ENCODE measurements at places on chromosomes 13 and 19.

- DNase-seq: no peak
These were observed 1.9 kb downstream of the KDM4B start for GRCh38 chr19:4970558-4971423.

DNA sequence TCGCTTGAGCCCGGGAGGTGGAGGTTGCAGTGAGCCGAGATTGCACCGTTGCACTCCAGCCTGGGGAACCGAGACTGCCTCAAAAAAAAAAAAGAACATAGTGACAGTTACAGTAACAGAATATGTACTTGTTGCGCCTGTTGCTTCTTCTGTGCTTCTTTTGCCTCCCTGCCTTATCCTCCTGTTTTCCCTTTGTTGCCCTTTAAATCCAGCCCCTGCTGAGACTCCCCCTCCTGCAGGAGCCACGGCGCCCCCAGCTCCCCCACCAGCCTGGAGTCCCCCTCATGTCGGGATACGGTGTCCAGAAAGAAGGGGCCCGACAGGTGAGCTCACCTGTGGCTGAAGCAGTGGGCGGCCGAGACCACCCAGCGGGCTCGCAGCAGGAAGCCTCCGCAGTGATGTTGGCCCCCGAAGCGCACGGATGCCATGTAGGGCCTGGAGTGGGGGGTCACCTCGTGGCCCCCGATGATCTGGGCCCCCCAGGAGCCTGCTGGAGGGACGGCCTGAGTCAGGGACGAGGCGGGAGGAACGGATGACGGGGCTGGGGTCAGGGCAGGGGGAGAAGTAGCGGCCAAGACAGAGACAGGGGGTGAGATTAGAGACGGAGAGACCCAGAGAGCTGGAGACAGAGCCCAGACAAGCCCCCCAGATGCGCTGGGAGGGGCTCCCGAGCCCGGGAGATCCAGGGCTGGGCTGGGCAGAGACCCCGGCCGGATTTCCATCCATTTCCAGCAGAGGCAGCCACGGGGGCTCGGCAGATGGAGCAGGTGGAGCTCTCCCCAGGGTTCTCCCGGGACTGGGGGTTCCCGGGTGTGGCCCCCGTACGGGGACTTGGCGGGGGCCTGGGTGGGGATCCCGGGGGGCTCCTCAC, 536 bp downstream of the PRSS57 start:
- no peak for DNase-seq

- no peak for DNase-seq
These were observed 785.6 kb upstream of the KLHL1 start for GRCh38 chr13:70893832-70894231.

GRCh38 chr19:40387155-40387554, 2.8 kb downstream of the HIPK4 start:
- DNase-seq: no peak

- DNase-seq: no peak
These were observed 55.7 kb upstream of the PTPRS start for GRCh38 chr19:5396096-5396939.

DNA sequence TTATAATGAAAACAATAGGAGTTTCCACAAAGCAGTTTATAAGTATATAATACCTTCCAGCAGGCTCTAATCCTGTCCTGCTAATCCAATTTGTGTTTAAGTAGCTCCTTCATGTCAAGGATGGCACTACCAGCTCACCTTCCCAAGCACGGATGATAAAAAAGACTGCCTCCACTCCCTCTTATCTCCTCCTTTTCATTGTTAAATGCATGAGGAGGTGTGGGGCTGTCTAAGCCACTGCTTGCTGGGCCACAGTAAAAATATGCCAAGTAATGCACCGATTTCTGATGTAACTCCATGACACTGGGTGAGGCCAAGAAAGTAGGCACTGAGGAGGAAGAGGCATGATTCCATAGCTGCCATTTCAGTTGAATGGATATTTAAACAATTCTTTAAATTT, 193.1 kb downstream of the ZIC5 start:
- no peak for DNase-seq

GRCh38 chr13:97878431-97879375, 74.8 kb upstream of the IPO5 start:
- DNase-seq: no peak

DNA sequence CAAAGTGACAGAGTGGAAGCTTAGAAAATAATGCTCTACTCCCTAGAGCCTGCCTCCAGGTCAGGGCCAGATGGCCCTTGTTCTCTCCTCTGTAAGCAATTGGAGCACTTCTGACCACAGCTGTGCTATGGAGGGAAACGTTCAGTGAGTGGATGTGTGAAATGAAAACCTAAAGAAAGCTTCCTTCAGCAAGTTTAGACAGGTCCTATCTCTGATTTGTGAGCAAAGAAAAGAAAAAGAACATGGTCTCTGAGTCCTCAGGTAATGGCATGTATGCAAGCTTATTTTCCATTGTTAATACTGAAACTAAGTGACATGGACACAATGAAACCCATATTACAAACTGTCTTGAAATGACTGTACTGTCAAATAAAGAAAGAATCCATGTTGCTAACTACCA, 1486.8 kb downstream of the EFNB2 start:
- DNase-seq: no peak

DNA sequence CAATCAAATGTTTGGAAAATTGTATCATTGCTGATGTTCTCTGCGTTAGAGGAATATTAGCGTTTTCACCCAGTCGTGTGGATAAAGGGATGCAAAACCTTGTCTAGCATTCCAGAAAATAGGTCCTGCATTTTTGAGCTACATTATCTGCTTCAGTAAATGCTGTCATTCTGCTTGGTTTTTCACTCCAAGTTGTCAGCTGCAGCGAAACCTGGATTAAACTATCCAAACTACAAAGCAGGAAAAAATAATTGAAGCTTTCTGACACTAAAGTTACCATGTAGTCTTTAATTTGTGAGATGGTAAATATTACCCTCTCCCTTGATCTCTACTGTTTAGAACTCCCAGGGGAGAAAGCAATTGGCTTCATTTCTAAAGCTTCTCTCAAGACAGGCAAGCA, 1795.5 kb upstream of the PRR20A start:
- no peak for DNase-seq

- no peak for DNase-seq
These were observed 65.5 kb upstream of the FAM216B start for GRCh38 chr13:42715909-42716308.

- no peak for DNase-seq
These were observed 40.1 kb upstream of the USP29 start for GRCh38 chr19:57079656-57080055.

- DNase-seq: no peak
These were observed at the start of gene LAIR1 for GRCh38 chr19:54364775-54365257. Gene LAIR1 (minus strand): TSS chr19:54364931. CDS start chr19:54364804, 127 bp downstream.

DNA sequence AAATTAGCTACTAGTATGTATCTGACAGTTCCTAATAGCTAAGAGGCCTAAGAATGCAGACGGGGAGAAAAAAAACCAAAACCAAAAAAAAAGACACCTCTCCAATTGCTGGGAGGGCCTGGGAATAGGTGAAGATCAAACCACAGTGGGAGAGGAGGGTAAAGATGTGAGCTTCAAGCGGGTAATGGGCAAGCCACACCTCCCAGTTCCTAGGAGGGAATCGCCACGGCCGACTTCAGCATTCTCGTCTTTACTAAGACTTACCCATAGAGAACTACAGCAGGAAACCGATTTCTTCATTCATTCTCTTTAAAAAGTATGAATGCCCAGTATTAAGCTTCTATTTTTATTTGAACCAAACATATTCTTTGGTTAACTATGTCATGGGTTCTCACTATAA, 5.6 kb upstream of the EEF1AKMT1 start:
- DNase-seq: no peak

DNA sequence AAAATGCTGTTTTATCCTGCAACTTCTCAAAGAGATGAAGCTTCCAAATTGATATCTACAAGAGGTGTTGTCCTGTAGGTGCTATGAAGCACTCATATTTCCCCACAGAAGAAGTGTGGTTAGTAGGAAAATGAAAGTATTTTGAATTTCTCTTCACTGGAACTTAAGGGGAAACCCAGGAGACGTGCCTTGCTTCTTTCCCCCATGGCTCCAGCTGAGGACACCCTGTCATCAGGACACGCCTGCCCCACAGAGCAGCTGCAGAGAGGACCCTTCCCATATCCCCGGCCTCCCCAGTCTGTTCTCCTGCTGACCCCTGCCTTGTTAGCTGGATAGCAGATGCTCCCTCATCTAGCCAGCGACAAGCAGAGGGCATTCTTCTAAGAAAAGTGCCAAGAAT, 371.3 kb downstream of the COG6 start:
- no peak for DNase-seq

DNA sequence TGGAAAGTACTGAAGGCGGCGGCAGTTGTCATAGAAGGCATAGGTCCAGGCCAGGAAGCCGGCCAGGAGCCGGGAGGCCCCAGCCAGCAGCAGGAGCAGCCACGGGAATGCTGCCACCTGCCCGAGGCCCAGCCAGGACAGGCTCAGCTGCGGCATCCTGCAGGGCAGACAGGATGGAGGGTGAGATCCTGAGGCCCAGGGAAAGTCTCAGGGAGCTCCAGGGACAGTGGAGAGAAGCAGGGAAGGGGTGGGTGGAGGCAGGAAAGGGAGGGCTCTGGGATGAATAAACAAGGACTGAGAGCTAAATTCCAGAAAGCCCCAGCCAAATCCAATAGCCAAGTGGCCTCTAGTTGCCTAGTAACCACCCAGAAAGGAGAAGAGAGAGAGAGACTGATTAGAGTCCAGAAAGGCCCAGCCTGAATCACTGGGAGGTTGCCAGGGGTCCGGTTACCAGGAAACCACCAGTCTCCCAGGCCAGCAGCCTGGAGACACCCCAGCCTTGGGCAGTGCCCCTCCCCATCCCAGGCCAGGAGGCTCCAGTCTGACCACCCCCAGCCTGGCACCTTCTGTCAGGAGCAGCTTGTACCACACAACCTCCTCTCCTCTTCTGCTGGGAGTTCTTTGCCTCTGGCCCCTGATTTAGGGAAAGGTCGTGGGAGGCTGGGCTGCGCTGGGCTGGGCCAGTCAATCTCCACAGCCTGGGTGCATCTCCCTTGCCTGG, 7.5 kb upstream of the OR10H5 start:
- DNase-seq: peak; percentile 85

DNA sequence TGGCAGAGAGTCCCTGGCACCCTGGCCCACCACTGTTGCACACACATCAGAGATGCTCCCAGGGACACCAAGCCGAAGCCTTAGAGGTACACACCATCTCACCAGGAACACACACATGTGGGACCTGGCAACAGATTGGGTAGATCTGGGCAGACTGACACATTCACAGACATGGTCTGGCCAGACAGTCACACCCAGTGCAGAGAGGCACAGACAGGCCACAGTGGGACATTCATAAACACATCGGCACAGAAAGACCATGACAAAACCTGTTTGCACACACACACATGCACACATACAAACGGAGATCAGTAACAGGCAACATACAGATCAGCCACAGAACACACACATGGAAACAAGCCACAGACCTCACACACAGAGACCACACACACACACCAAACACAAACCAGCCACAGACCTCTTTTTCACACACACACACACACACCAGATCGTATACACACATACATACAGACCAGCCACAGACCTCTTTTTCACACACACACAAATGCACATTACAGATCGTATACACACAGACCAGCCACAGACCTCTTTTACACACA, 6.3 kb upstream of the JUNB start:
- DNase-seq: no peak

- DNase-seq: no peak
These were observed 211.9 kb downstream of the FGF9 start for GRCh38 chr13:21882766-21883165.

- no peak for DNase-seq
These were observed 281.8 kb downstream of the DLEU7 start for GRCh38 chr13:50561739-50562138.

DNA sequence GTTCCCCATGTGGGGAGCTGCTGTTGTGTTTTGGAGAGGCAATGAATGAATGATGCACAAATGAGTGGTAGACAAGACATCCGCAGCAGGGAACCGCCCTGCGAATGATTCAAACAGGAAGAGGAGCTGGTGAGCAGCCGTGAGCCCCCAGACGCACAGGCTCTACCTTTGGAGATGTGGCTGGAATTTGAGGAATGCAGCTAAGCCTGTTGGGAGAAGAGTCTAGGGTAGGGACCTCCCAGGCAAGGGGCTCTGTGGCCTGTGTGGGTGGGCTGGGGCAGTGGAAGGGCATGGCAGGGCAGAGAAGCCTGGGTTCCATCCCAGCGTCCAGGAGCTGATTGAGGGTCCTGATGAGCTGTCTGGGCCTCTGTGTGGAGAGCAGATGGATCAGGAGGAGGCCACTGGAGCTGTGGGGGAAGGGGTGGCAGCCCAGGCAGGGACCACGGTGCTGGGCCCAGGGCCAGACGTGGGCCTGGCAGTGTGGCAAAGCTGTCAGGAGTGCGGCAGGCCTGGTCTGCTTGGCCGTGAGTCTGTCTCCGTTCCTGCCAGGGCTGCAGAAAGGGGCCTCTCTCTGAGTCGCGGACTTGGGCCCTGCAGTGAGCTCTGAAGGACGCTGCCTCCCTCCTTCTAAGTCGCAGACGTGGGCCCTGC, 41.8 kb upstream of the DCUN1D2 start:
- DNase-seq: peak; percentile 2

GRCh38 chr13:77714119-77714755, 16.8 kb downstream of the SLAIN1 start:
- no peak for DNase-seq

DNA sequence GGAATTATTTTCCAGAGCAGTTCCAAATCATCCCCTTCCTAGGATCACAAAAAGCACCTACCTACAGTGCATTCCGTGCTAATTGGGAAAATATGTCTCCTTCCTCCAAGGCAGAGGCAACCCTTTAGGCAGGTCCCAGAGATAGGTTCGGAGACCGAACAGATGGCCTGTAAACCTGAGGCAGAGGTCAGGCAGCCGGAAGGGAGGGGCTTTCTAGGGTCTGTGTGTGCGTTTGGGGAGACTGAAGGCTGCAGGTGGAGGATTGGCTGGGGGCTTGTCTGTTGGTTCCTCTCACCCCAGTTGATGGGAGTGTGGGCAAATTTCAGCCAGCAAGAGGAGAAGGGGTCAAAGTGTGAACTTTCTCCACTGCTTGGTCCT, 7.1 kb downstream of the KCNN4 start:
- no peak for DNase-seq

DNA sequence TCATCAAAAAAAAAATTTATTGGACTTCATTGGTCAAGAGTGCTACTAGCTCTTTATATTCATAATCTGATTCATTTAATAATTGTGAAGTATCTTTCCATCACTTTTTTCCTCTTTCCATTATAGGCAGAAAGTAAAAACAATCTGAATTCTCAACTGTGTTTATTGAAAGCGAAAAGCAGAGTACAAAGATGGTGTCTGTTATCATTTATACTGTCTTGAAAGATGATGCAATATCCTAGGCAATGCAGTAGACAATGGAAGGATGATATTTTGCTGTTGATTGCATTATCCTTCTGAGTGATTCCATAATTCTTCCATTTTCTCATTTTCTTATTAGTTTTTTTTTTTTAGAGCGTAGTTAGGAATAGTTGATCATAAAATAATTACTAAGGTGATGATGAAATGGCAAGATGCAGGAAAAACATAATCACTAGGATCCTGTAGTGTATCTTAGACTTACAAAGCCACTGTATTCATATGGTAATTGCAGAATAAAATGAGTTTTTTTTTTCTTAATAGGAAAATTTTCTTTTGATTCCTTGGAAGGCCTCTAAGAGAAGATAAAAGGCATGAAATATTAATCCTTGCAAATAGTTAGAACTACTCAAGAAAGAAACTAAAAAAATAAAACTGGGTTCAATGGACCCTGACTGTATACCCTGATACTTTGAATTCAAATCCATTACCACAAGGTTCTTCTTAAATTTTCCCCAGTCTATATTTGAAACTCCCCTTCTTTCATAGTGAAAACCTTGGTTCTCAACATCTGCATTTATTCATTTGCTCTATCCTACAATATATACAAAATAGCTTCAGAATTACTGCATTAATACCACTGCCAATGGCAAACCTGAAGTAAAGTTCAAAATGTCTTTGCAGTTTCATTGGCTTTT, 11.6 kb downstream of the URI1 start:
- DNase-seq: no peak

- DNase-seq: no peak
These were observed 27.3 kb upstream of the SPATA13 start for GRCh38 chr13:24133021-24133795.
